Stimulated activated CD4-positive, alpha-beta T cell treated with anti-CD3 and anti-CD28 coated beads, Interleukin-4, amount 100 ng/mL, for 48 hours (primary cell): ENCODE measurements at places on chromosomes 7 and 10.

DNA sequence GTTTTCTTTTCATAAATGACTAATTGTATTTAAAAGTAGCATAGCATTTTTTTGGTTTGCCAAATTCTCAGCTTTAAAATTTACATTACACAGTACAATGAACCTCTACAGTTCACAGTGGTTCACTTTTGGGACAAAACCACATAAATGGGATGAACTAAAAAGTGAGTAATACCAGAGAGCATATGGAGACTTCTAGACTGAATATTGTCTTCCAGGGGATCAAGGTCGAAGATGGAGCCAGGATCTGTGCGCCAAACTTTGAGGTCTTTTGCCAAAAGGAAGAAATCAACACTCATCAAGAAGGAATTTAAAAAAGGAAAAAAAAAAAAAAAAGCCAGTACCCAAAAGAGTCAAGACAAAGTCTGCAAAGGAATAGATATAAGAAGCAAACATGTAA is 87.5 kb downstream of the NEBL start:
- DNase-seq, result no peak

- DNase-seq, result no peak
Measured at GRCh38 chr7:27189997-27190748, 5.1 kb upstream of the HOXA11 start.

- no peak for DNase-seq
Measured at GRCh38 chr7:78690174-78690573, 763.3 kb downstream of the MAGI2 start.

DNA sequence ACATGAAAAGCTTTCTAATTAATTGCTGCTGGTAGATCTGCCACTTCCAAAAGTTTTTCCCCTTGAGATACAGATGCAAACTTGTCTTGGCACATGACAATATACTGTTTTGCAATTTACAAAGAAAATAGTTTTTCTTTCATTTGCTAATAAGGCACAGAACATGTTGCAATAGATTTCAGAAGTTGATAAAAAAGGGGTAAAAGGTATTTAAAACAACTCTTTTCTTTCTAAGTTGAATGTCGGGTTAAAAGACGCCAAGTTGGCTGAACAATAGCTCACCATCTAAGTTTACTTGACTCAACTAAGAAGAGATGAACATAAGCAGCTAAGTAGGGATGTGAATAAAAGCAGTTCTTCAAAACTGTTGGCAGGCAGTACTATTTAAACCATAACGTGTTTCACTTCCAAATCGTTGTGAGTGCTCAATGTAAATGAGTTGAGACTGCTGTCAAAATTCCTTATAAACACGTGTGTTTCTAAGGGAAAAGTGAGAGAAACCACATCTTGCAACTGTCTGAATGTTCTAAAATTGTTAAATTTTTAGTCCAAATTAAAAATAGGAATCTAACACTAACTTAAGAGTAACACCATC is 14.5 kb upstream of the THSD7A start:
- DNase-seq, result no peak
